ENCODE measurements at places on chromosomes 5 and 9.

- DNase-seq = no peak
Observed at GRCh38 chr9:126051446-126052130, 275.0 kb upstream of the MVB12B start.

GRCh38 chr9:33852216-33852826 is 35.4 kb downstream of the UBE2R2 start:
- DNase-seq = peak; percentile 56

GRCh38 chr5:128216860-128217531 is 133.4 kb downstream of the SLC12A2 start:
- DNase-seq = peak; percentile 88

DNA sequence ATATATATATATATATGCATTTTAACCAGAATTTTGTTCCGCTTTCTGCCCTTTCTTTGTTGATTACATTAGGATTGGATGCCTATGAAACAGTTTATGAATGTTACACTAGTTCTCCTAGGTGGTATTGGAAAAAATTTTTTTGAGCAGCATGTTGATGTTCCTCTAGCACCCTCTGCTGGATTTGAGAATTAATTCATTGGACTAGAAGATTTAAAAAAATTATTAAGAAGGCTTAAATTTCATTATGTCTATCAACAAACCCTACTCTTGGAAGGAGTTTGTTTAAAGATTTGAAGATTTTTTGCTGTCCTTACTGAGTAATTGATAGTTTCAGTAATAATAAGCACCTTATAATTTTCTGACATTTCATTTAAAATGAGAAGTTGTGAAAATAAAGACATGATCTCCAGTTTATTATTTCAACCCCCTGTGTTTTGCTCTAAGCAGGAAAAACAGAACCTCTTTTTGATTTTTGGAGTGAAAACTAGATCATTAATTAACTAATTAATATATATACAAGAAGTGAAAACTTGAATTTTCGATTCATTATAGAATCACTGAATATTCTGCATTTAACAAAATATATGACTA is 89.6 kb downstream of the CCDC171 start:
- peak; percentile 60 for DNase-seq

DNA sequence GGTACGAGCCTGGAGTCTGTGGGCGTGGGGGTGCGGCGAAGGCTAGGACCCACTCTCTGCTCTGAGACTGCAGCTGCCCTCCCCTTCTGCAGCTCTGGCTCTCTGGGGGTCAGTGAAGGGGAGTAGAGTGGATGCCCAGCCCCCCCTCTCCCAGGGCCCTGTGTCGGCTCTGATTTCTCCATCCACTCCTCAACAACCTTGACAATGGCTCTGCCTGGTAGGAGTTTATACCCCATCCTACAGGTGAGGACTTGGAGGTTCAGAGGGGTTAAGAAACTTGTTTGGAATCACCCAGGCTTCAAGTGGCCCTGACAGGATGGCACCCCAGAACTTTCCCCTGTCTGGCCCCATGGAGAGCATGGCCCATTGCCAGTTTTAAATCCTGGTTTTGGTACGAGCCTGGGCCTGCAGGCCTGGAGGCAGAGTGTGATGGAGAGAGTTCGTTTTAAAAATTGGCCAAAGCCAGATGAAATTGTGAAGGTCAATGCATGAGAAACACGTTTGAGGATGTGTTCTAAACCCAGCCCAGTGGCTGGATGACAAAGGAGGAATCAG is 22.3 kb downstream of the NCS1 start:
- DNase-seq = no peak

DNA sequence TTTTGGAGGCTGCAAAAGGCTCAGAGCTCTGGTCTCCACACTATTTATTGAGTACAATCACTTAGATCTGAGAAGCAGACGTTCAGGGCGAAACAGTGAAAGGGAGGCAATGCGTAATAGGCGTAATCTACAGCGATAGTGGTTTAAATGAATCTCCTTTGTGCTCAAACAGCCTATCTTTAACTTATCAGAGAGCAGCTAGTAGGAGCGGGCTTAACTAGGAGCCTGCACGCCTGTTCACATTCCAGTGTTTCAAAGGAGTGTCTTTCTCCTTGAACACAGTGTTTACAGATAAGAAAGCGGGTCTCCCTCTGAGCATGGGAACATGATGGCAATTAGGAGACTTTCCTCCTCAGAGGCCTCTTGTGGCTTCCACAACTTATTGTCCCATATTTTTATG is 49.4 kb downstream of the AP3B1 start:
- DNase-seq = no peak

- DNase-seq = peak; percentile 78
Observed at GRCh38 chr5:44536650-44537260, 147.5 kb upstream of the FGF10 start.

DNA sequence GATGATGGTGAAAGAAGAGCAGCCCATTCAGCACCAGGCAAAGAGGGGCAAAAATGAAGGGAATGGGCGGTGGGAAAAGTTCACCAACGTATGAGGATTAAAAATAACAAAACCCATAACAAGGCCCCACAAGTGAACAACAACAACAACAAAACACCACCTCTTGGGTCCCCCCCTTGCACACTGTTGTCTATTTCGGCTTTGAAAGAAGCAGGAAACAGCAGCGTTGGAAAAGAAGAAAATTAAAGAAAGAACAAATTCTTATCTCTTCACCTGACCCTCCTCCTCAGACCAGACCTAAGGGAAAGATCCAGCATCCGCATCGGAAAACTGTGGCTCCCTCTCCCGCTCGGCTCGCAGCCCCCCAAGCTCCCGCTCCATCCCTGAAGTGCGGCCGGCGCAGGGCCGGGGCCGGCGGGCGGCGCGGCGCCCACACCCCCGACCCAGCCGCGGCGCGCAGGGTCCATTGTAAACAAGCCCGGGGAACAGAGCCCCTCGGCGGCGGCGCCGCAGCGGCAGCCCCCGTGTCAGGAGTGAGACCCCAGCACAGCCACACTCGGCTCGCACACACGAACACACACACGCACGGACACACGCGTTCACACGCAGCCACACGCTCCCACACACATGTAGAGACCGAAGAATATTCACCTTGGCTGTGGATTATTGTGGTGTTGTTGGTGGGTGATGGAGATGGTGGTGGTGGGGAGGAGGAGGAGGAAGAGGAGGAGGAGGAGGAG is 535 bp downstream of the RFX3 start:
- DNase-seq = no peak

DNA sequence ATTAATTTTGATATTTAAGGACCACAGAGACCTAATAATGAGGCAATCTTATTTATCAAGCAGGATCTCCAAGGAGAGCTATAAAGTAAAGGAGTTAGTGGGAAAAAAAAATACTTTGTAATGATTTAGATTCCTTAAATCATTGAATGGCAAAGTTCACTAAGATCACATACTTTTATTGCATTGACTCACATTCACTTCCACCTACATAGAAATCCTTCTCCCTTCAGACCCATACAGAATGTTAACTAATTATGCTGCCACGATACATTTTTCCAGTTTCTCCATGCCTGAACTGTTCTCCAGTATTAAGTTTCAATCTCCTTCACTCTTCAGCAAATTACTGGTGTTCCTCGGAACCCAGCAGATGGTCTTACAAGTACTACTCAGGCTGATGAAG is 388.7 kb downstream of the EFNA5 start:
- no peak for DNase-seq

GRCh38 chr5:158886086-158886485 is 213.6 kb downstream of the EBF1 start:
- peak; percentile 47 for DNase-seq

DNA sequence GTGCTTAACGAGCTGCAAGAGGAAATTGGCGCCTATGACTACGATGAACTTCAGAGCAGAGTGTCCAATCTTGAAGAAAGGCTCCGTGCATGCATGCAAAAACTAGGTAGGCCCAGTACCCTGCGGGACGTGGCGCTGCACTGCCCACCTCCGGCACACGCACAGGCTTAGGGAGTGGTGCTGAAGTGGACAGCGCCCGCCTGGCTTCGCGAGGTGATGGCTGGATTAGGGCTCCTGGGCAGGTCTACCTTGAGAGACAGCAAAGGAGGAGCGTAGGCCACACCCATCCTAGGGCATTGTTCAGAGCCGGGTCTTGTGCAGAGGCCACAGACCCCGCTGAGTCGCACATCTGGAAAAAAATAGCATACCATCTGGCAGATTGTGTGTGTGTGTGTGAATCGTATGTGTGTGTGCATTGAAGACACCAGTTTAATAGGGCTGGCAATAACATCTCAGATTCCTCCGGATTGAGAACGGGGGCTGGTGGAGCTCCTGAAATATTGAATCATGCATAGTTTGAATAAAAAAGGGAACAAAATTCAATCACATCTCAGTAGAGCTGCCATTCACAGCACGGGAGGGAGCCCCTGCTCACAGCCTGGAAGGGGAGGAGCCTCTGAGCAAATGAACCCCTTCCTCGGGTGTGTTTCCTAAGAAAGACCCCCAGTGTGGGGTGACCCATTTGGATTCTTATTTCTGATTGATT is 11.1 kb downstream of the OLFM1 start:
- peak; percentile 5 for DNase-seq

- DNase-seq = no peak
Observed at GRCh38 chr9:36665921-36666431, 93.3 kb downstream of the MELK start.

GRCh38 chr5:82374637-82375036 is 96.5 kb upstream of the RPS23 start:
- no peak for DNase-seq

DNA sequence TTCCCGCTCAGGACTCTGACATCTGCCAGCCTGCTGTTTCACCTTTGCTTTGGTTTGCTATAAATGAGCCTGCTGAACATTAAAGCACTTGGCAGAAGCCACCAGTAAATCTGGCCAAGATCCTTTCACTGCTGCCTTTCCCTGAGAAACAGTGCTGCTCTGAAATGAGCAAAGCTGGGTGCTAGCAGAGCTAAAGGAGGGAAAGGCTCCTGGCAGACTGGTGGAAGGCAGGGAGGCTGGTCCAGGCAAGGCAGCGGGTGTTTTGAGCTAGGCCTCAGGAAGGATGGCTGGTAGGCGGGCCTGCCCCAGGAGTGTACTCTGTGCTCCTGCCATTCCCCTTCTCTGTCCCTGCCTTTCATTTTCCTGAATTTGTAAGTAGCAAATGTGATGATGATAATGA is 52.5 kb upstream of the PTGS1 start:
- peak; percentile 12 for DNase-seq

DNA sequence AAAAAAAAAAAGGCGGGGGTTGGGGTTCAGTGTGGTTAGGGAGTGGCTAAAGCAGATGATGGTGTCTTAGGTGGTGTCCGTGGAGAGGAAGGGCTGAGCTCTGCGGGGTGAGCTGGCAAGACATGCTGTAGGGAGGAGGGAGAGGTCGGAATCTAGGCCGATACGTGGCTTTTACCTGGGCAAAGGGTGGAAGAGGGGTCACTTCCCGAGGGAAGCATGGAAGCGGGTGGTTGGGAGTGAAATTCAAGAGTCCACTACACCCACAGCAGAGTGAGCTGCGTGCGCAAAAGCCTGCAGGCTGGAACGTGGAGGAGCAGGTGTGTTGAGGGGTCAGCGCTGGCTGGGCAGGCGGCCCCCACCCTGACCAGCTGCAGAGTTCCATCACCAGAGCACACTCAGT is 17.8 kb downstream of the TBC1D9B start:
- no peak for DNase-seq

DNA sequence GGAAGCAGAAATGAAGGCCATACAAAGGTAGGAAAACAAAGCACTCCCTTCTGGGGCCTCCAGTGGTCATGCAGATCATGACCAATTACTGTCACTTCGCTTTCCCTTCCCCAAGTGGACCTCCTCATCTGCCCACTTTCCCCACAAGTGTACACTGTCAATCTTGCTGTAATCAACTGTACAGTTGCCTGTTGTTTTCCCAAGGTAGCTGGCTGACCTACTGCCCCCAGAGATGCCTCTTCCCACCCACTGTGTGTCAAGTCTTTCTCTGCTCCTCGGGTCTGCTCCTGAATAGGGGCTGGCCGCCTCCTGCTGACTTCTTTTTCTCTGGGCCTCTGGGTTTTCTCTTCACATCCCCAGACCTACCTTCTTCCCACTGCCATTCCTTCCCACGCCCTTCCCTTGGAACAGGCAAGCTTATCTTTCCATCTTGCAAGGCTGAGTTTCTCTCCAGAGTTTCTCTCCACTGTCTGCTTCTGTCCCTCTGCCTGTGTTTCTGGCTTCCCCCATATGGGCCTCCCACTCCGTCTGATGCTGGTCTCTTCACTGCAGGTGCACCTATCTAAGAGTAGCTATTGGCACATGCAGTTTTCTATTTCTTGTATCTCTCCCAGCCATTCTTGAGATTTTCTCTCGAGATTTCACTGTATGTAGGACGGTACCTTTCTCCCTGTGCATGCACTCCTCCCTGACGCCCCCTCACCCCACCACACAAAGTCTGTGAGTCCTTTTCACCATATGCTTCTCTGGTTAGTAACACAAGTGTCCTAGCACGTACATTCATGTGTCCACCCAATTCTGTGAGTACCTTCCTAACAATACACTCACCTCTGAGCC is 2.4 kb downstream of the ELL2 start:
- peak; percentile 49 for DNase-seq

DNA sequence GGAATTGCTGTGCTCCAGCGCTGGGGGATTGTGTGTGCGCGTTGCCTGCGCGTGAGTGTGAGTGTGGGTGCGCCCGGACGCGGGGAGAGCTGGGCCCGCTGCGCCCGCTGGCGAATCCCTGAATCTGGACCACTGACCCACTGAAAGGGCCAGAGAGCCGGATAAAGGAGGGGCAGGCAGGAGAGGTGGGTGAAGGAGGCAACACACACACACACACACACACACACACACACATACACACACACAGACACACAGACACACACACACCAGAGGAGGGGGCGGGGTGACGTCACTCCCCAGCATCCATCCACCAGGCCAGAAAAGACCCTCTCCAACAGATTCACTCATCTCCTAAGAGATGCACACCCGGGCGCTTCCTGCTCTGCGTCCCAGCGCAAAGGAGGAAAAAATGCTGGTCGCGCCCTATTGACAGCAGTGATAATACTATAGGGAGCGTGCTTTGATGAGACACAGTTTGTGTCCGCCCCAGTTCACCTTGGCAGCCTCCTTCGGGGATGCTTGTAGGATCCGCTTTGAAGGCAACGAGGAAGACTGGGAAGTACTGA is 1059.1 kb upstream of the DMAC1 start:
- DNase-seq = no peak

DNA sequence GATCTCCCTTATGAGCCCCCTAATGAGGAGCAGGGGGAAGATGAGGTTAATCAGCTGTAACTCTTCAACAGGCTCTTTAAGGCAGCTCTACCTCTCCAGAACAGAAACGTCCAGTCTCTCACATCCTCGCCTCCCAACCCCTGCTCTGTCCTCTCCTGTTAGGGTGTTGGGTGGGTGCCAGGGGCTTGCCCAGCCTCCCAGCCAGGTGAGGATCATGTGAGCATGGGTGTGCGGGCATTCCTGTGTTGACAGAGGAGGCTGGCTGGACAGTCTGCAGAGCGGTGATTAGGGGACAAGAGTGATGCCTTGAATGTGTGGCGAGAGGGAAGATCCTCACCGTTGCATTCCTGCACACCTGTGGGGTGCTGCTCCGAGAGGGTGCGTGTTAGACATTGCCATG is 51.7 kb downstream of the CCDC180 start:
- no peak for DNase-seq

DNA sequence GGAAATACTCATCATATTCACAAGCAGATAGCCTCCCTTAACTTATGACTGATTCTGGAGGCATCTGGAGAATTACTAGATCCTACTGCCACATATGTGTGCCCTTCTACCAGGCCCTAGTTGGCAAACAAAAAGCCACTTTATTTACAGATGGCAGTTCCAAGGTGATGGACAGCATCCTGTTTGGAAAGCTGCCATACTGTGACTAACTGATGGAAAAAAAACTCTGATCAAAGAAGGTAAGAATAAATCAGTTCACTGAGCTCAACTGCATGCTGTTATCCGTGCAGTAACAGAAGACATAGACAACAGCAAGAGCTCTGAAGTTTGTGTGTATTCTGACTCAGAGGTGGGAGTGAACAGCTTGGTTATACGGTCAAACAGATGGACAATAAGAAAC is 279.8 kb upstream of the POU5F2 start:
- DNase-seq = peak; percentile 66
